ENCODE measurements at places on chromosomes 12 and 14.

DNA sequence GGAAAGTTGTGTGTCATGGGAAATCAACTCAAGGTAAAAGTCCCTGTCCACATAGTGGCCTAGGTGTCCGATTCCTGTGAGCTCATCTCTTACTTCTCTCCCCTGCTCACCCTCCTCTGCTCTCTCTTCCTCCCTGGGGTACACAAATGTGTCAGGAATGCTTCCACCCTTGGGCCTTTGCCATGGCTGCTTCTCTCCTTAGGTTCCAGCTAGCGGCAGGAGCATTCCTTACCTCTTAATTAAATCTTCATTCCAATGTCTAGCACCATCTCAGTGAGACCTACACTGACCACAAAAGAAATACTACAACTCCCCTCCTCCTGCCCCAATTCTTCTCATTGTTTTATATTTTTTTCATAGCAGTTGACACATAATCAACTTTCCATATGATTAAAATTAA is 298.6 kb downstream of the PDZRN4 start:
- no peaks in the 10 kb centered on the region for H3K27me3 ChIP-seq
- no peak overlapping the region for H3K4me3 ChIP-seq
- no peak for DNase-seq
- H3K4me1 ChIP-seq = no peaks in the 10 kb centered on the region

DNA sequence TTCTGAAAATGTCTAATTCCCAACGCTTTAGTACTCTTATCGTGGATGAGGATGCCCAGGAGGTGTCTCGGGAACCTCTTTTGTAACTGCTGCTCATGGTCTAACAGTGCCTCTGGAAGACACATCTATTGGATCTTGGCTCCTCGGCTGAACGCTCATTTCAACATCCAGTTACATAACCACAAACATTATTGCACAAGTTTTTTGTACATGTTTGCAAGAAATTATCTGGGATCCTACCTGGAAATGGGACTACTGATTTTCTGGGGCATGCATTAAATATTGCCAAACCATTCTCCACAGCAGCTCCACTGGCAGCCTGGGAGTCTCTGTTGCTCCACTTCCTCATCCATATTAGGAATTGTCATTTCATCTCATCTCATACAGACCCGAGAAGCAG is 117.5 kb upstream of the EVL start:
- no peaks in the 10 kb centered on the region for H3K27me3 ChIP-seq
- H3K4me3 ChIP-seq = no peak overlapping the region
- peaks cover 26% of the 10 kb centered on the region for H3K4me1 ChIP-seq
- DNase-seq = no peak

GRCh38 chr12:94705676-94706075 is 55.3 kb upstream of the TMCC3 start:
- no peak overlapping the region for H3K27ac ChIP-seq
- peaks cover 19% of the 10 kb centered on the region for H3K4me1 ChIP-seq
- no peak for DNase-seq
- no peaks in the 10 kb centered on the region for H3K36me3 ChIP-seq

DNA sequence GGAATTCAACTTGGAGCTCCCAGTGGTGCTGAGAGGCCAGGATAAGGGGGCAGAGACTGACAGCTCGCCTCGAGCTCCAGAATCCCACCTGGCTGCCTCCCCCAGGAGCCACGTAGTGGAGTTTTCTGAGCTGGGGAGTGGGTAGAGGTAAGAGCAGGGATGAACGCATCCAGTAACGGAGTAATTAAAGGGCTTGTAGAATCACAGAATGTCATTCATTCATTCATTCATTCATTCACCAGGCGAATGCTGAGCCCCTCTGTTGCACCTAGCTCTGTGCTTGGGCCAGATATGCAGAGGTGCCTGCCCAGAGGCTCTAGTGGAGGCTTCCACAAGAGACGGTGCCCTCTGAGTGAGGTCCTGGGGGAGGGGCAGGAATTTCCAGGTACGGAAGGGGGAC is 8.1 kb downstream of the FAM181A start:
- H3K4me1 ChIP-seq = peaks cover 9% of the 10 kb centered on the region
- H3K27me3 ChIP-seq = peaks cover 32% of the 10 kb centered on the region
- H3K36me3 ChIP-seq = no peaks in the 10 kb centered on the region
- H3K27ac ChIP-seq = no peak overlapping the region

DNA sequence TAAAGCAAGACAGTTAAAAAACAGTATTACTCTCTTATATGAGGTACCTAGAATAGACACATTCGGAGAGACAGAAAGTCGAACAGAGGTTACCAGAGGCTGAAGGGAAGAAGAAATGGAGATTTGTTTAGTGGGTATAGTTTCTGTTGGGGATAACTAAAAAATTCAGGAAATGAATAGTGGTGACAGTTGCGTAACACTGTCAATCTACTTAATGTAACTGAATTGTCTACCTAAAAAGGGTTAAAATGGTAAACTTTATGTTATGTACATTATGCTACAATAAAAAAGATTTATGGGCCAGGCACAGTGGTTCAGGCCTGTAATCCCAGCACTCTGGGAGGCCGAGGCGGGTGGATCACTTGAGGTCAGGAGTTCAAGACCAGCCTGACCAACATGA is 30.6 kb upstream of the SLC6A13 start:
- H3K4me3 ChIP-seq = no peak overlapping the region
- no peak overlapping the region for H3K27ac ChIP-seq
- H3K4me1 ChIP-seq = no peaks in the 10 kb centered on the region
- no peaks in the 10 kb centered on the region for H3K27me3 ChIP-seq

- H3K27ac ChIP-seq = no peak overlapping the region
- peaks cover 13% of the 10 kb centered on the region for H3K36me3 ChIP-seq
- no peaks in the 10 kb centered on the region for H3K4me1 ChIP-seq
- no peak overlapping the region for H3K4me3 ChIP-seq
- H3K27me3 ChIP-seq = no peaks in the 10 kb centered on the region
- no peak for DNase-seq
Measured at GRCh38 chr14:92994131-92994676, 71.3 kb downstream of the CHGA start.
